Fibroblast of skin of left quadriceps (primary cell): ENCODE measurements at places on chromosomes 7 and 10.

- DNase-seq: no peak
These were observed 53.0 kb upstream of the PDGFA start for GRCh38 chr7:572416-573268.

GRCh38 chr7:151186640-151187408 lies at the start of gene ASB10:
TSS of gene ASB10 (minus strand) at chr7:151187250. CDS start at chr7:151187130, 120 bp downstream.
- no peak for DNase-seq

- DNase-seq: no peak
These were observed 202.6 kb upstream of the PPP2R2D start for GRCh38 chr10:131698232-131698631.

DNA sequence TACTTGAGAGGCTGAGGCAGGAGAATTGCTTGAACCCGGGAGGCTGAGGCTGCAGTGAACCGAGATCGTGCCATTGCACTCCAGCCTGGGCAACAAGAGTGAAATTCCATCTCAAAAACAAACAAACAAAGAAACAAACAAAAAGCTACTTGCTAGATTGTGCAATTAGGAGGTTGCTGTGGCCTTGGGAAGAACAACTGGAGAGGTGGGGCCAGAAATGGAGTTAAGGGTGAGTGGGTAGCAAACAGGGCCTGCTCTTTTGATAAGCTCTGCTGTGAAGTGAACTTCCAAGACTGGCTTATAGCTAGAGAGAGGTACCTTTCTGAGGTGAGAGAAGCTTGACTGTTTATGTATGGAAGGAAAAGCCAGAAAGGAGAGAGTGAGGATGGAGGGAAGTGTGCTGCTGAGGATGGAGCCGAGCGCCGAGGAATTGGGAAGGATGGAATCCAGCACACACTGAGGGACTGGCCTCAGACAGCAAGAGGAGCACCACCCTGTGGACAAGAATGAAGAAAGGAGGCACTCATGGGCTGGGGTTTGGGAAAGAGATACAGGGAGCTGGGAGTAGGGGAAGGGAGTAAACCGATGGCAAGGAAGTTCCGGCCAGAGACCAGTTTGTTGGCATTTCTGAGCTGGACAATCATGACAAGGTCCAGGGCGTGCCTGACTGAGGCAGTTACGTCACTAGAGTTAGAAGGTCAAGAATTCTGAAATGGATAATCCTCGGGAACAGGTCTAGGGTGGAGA lies 7.0 kb upstream of the RPEL1 start:
- DNase-seq: no peak

DNA sequence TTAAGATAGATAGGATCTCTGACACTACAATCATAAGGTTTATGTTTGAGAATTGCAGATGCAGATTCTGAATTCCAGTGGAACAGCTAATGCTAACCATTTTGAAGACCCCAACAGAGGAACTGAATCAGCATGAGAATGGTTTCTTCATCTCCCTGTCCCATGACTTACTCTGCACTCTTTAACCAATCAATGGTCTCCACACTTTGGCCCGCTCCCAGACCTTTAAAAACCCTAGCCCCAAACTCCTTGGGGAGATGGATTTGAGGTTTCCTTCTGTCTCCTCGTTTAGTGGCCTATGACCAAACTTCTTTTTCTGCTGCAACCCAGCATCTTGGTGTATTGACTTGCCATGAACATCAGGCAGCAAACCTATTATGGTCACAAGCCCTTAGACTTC lies 804.9 kb downstream of the LRMDA start:
- no peak for DNase-seq

DNA sequence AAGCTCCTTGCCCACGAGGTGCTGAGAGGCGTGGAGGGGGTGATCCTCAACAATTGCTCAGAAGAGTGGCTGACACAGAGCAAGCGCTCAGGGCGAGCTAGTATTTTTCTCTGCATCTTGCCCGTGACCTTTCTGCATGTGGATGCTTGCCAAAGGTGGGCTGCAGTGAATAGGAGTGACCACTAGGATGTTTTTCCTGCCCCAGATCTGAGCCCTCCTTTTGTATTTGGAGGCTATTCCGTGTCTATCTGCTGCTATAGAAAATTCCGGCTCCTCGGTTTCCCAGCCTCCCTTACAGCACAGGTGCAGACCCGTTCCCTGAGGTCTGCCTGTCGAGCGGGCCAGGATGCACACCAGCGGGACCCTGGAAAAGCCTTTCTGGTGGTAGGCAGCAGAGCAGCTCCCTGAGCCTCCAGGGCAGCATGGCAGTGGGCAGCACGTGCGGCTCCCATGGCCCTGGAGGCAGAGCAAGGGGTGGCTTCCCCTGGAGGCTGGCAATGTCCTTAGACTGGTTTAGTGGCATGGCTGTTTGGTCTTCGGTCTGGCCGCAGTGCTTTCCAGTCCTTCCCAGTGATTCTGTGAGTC lies 145.1 kb upstream of the PCBD1 start:
- DNase-seq: no peak

GRCh38 chr10:7261351-7261750 lies 149.5 kb downstream of the SFMBT2 start:
- DNase-seq: no peak

DNA sequence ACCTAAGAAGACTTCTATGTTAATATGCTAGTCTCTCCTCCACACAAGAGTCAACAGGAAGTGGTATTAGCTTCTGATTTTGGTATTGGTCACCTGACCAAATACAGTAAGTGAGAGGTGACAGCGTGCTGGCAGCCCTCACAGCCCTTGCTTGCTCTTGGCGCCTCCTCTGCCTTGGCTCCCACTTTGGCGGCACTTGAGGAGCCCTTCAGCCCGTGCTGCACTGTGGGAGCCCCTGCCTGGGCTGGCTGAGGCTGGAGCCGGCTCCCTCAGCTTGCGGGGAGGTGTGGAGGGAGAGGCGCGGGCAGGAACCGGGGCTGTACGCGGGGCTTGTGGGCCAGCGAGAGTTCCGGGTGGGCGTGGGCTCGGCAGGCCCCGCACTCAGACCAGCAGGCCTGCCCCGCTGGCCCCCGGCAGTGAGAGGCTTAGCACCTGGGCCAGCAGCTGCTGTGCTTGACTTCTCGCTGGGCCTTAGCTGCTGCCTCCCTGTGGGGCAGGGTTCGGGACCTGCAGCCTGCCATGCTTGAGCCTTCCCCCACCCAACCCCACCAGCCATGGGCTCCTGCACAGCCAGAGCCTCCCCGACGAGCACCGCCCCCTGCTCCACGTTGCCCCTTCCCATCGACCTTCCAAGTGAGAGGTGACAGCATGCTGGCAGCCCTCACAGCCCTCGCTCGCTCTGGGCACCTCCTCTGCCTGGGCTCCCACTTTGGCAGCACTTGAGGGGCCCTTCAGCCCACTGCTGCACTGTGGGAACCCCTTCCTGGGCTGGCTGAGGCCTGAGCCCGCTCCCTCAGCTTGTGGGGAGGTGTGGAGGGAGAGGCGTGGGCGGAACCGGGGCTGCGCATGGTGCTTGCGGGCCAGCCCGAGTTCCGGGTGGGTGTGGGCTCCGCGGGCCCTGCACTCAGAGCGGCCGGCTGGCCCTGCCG lies 4.2 kb upstream of the ACSL5 start:
- no peak for DNase-seq

GRCh38 chr7:138595454-138595853 lies 105.7 kb downstream of the SVOPL start:
- DNase-seq: no peak

DNA sequence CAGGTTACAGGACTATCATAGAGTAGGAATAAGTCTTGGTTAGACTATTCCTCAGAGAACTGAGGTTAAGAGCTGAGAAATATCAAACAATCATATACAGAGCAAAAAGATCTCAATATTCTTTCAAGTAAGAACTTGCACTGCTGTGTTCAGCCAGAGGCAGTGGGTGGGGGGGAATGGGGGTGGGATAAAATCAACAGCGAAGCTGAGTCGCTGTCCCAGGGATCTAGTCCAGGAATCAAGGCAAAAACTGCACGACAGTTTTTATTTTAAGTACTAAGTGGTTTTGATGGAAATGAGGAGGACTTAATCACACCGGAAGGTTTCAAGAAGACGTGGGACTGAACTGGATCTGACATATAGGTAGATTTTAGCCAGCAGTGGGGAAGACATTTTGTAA lies 159.1 kb downstream of the SRPK2 start:
- DNase-seq: no peak

- no peak for DNase-seq
These were observed 423.4 kb downstream of the SORCS1 start for GRCh38 chr10:106741006-106741530.

DNA sequence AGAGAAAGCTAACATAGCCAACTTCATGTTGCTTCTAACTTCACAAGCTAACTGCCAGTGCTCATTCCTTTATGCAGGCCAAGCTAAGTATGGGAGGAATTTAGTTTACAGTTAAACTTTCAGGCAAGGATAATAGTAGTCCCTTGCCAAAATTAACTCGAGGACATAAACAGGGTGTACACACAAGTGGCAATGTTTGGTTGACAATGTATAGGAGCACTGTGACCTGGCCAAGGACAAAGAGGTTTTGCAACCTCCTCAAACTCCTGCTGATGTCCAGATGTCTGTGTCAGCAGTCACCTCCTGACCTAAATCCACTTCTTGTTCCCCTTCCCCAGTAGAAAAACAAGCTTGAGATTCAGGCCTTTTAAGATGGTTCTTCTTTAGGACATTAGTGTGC lies 494.6 kb upstream of the KLF6 start:
- DNase-seq: no peak

- no peak for DNase-seq
These were observed 556.1 kb downstream of the DNAJB6 start for GRCh38 chr7:157892751-157893523.

DNA sequence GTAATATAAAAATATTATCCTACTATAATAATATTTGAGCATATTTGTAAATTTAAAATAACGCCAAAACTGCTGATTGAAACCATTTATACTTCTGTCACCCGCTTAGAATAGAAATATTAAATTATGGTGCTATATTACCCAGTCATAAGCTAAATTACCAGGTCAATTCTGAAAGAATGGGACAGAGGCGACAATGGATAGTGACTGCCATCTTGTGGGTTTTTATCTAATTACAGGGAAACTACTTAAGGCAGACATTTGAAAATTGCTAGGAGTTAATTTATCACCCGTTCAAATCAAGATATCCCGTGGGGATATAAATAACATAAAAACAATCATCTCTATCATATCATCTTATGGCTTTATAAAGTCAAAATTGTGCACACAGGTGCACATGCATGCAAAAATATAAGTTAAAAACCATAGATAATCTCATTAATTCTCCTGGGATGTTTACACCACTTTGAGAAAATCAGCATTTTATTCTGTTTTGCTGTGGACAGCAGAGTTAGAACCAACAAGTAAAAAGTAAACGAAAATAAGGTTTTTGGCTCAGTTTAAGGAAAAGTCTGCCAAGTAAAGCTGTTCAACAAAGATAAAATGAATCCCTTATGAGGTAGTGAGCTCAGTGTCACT lies 41.3 kb upstream of the HPSE2 start:
- DNase-seq: no peak

DNA sequence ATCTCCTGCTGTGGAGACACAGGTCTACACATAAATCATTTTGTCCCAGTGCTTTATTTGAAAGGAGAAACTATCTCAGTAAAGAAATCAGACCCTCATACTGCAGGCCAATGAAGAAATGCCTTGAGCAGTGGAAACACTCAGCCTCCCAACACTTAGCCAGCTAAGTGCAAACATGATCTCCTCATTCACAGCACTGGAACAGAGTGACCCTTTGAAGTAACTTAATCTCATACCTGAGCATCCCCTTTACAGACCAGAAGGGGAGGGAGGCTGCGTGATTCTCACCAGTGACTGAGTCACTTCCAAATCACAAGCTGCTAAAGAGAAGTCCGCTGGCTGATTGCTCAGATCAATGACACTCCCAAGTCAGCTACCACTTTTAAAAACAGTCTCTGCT lies 4.5 kb downstream of the CHST15 start:
- no peak for DNase-seq

DNA sequence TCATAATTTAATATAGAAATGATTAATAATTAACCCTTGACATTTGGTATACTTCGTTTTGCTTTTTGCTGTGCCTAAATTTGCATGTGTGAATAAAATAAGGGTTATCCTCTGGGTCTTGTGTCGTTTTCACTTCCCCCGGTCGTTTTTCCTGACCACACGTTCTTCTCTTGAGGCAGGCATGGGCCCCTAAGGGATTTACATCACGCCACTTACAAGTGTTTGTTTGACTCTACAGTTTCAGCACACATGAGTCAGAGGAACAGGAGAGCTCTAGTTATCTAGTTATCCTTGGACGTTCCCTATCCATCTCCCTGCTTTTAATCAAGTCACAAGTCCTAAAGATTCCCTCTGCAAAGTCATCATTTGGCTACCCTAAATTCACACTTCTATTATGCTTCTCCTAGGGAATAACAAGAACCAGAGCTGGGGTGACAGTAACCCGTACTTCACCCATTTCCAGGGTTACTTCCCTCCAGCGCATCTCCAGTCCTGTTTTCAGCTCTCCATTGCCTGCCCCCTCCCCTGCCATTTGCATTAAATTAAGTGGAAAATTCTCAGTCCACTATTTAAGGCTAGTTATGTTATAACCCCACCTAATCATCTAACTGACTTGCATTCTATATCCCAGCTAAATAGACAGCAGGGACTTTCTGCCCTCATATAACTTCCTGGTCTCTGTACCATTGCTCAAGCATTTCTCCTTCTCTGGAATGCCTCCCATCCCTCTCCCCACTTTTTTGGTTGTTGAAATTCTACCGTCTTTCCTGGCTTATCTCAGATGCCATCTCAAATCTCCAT lies 206.9 kb downstream of the PTEN start:
- no peak for DNase-seq

- no peak for DNase-seq
These were observed 84.5 kb upstream of the RET start for GRCh38 chr10:42992156-42992956.

DNA sequence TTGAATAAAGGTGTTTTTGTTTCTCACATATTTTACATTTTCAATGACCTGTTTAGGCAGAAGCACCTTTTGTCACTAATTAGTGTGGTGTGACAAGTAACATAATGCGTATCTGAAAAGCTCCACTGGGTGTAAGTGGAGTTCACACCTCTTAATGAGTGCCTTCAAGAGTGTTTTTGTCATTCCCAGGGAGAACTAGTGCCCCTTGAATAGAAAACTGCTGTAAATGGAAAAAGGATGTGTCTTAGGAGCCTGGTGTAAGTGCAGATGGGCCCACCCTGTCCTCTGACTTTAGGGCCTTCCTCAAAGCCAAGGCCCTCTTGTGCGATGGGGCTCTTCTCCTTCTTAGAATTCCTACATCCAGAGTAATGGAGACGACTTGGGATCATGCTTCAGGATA lies 170.0 kb downstream of the MGMT start:
- DNase-seq: no peak

DNA sequence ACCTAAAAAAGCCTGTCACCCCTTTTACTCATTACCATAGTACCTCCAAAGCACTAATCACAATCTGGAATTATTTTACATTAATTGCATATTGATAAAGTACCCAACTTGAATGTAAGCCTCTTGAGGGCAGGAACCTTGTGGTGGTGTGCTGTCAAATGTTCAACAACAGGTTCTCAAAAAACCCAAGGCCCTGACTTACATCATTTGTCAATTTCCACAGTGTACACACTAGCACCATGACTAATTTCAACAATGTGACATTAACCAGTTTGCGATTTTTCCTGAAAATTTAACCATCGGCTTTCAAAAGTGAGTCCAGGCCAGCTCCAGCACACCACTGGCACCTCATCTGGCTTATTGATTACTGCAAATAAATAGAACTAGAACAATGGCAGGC lies 87.5 kb downstream of the SVOPL start:
- no peak for DNase-seq
